Thymus (tissue), 14 donors: ENCODE measurements at places on chromosomes 5 and 9.
A peak's percentile ranks its signal among the peaks of the same experiment; 100 is the strongest.

DNA sequence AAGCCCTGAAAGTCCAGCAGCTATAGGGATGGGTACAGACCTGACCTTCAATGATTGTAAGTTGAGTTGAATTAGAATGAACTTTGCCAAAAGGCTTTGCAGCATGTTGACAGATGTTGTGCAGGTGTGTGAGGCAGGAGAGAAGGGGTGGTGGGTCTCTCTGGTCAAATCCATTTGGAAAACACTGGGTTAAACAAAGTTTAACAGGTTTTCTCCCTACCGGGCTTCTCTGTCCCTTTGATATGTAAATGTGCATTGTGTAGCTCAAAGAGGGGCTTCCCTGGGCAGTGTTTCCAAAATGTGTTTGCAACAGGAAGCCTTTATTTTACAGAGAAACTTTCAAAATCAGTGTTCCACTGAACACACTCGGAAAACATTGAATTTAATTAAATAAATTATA, 72.1 kb upstream of the BRINP1 start:
- no peak for DNase-seq

DNA sequence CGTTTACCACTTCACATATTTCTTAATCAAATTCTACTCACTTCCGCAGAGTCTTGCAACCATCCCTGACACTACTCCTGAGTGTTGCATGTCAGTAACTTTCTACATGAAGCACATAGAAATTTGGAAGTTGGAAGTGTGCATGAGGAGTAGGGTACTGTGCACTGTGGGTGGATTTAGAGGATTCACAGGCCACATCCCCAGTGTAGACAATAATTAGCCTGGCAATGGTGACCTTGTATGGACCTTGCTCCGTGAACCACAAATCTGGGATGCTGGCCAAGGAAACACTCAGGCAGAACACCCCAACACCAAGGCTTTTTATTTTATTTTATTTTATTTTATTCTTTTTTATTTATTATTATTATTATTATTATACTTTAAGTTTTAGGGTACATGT, 25.5 kb downstream of the CTSL start:
- DNase-seq = no peak

- DNase-seq = no peak
These were observed 31.1 kb downstream of the TUT7 start for GRCh38 chr9:86322973-86323644.

DNA sequence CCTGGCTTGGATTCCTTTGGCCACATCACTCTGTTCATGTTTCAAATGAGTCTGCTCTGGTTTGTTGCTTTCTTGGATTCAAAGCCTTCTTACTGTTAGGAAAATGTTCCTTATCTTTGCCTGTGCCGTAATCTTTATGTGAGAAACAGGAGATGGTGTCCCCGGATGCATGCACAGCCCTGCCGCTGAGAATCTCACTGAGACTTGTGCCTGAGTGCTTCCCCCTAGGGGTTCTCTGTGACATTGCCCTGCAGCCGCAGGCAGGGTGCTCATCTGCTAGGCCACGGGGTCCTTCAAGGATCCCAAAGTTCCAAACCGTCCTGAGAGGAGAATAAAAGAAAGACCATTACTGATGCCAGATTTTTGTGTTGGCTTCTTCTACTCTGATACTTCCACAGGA, 81.4 kb upstream of the ANKRD55 start:
- DNase-seq = peak; percentile 38

DNA sequence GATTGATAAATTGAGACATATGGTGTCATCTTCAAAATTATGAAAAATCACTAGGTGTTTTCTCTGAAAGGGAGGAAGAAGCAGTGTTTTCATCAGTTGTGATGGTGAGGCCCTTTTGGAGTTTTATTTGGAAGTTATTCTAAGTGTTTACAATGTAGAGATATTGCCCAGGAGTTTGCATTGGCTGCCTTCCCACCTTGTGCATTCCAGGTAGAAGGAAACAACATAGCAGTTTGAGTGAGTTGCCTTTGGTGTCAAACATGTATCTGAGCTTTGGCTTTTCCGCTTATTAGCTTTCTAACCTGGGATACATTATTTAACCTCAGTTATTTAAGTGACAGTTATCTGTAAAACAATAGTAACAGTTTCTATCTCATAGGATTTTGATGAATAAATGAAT, 122.5 kb downstream of the SCAMP1 start:
- DNase-seq = no peak

DNA sequence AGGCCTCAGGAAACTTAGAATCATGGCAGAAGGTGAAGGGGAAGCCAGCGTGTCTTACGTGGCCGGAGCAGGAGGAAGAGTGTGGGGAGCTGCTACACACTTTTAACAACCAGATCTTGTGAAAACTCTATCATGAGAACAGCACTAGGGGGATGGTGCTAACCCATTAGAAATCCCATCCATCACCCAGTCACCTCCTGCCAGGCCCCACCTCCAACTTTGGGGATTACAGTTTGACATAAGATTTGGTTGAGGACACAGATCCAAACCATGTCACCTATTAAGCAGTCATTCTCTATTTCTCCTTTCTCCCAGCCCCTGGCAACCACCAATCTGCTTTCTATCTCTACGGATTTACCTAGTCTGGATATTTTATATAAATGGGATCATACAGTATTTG, 26.9 kb downstream of the PBX3 start:
- no peak for DNase-seq

DNA sequence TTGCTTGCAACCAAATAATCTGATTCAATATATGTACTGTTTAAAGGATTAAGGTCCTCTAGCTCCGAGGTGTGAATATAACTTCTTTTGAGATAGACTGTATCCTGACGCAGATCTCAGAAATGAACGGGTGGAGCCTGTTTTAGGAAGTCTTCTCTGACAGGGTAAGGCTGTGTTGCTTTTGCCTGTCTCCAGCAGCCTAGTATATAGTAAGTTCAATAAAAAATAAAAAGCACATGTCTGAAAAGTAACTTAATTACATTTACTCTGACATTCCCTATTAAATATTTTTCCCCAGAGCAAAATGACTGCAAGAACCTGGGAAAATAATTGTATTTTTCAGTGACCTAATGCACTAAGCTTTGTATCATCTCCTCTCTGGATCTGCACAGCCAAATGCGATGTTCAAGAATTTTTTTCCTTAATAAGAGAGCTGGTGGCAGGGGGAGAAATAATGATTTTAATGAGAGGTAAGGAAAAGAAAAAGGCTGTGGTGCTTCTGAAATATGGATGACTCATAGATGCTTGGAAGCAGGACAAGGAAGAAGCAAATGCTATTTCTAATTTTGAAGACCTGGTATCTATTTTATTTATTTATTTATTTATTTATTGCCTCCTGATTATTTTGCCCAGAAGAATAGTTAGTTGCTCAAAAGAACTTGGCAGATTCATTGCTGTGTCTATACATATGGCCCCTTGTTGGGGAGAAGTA, 7.3 kb downstream of the PPP3R2 start:
- DNase-seq = no peak

DNA sequence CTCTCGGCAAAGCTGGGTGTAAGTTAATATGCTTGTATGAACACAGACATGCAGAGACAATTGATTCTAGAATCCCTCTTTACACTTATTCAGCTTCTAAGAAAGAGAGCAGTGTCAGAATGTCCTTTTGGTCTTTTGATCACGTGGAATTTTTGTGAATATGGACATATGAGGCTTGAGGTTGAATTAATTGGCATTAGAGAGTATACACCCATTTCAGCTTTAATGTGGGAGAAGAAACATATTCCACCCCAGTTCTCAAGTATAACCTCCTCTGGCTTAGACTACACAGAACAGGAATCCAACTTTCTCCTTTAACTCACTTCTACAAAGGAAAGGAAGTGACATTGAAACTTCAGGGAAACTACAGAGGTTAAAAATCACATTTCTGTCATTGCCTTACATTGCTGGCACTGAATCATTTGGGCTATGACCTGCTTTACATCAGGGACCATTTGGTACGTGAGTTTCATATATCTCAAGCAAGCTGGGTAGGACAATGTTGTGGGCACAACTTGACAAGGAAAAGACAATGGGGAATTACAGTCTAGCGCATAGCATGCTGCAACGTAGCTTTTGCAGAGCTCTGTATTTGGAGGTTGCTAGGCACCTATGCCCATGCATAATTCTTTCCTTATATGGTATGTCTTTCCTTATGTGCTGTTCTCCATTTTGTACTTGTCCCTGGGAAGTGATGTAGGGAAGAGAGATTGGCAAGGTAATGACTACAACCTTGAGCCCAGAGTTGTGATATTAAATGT, 19.5 kb downstream of the DAB2 start:
- no peak for DNase-seq

DNA sequence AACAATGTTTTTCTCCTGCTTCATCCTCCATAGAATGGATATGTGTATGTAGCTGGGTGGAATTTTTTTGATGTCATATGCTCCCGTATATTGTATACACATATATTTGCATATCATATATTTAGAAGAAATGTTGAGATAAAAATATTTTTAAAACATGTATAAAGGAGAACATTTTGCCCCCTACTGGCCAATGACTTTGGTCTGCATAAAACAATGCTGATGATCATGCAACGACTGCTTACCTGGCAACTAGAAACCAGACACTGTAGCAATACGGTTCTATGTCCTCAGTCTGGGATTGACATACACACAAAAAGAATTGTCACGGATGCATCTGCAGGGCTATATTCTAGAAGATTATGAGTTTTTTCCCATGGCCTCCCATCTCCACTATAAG, 503.6 kb downstream of the ELAVL2 start:
- DNase-seq = no peak

- DNase-seq = no peak
These were observed 115.4 kb downstream of the KIF4B start for GRCh38 chr5:155128786-155129512.

- DNase-seq = no peak
These were observed 125.0 kb downstream of the TRIO start for GRCh38 chr5:14267991-14268708.

- DNase-seq = no peak
These were observed 15.3 kb upstream of the F2RL2 start for GRCh38 chr5:76638479-76638878.

- no peak for DNase-seq
These were observed 167.2 kb downstream of the PBX3 start for GRCh38 chr9:125914411-125914810.

DNA sequence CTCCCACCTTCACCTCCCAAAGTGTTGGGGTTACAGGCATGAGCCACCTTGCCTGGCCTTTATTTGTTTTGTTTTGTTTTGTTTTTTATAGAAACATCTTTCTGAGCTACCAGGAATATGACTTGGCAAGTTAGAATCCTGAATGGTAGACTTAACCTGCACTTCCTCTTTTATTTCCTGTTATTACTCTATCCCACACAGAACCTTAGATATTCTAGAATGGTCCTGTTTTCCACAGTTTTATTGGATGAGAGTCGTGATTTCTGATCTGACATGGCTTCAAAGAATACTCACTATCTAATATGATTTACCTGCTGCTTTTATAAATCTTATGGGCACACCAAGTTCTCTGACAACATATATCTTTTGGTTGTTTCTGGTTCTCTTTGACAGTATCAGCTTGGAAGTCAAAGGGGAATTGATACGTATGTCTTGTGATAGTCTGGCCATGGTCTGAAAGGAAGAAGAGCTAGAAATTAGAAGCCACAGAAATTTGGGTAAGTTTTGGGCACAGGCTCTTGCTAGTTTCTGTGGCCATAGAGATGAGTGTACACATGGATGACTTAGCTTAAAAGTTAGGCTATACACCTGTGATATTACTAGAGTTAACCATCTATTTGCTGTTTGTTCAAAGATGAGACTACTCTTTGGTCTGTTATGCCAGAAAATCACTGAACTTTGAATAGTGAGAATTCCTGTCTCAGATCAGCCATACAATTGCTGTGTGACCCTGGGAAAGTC, 4.7 kb upstream of the PANK3 start:
- DNase-seq = no peak

DNA sequence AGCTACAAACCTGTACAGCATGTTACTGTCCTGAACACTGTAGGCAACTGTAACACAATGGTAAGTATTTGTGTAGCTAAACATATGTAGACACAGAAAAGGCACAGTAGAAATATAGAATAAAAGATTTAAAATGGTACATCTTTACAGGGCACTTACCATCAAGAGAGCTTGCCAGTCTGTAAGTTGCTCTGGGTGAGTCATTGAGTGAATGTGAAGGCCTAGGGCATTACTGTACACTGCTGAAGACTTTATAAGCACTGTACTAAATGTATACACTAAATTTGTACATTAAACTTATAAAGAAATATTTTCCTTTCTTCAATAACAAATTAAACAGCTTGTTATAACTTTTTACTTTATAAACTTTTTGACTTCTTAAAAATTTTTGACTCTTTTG, 20.5 kb downstream of the ADRB2 start:
- DNase-seq = no peak

DNA sequence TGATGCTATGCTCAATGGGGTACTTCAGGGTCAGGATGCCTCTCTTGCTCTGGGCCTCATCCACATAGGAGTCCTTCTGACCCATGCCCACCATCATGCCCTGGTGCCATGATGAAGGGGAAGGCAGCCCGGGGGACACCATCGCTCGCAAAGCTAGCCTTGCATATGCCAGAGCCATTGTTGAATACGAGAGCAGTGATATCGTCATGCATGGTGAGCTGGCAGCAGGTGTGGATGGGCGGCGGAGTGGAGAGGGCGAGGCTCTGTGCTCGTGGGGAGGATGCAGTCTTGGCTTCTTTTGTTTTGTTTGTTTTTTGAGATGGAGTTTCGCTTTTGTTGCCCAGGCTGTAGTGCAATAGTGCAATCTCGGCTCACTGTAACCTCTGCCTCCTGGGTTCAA, 17.2 kb upstream of the SPZ1 start:
- DNase-seq = no peak

DNA sequence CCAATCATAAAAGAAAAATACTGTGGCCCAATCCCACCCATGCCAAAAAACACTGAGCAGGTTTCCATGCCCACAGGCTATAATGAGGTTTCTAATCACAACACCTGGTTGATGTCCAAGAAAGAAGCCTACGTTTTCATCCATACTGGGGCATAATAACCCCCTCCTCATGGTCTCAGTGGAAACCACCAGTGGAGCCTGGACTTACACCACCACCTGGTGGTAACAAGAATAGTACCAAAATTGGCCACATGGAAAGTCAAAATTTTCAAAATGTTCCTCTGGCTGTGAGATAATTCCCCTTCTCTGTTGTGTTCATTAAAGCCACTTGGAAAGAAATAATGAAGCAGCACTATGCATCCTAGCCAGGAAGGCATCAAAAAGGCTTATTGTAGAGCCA, 687.3 kb upstream of the ST8SIA4 start:
- no peak for DNase-seq

GRCh38 chr5:160030631-160031377, 21.9 kb downstream of the TTC1 start:
- no peak for DNase-seq
